ENCODE measurements at places on chromosomes 4 and X.

DNA sequence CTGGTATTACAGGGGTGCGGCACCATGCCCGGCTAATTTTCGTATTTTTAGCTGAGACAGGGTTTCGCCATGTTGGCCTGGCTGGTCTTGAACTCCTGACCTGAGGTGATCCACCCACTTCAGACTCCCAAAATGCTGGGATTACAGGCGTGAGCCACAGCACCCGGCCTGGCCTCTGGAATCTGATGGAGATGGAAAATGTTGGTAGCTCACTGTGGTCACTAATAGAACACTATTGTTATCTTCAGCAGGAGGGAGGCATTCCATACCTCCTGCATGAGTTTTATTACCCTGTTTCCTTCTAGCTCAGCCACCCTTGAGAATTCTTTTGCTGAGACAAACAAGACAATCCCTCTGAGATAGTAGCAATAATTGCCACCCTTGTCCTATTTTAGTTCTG, 105.0 kb downstream of the SHROOM3 start:
- DNase-seq, result peak; percentile 60

GRCh38 chrX:38335382-38335781, 8.1 kb upstream of the RPGR start:
- no peak for DNase-seq

DNA sequence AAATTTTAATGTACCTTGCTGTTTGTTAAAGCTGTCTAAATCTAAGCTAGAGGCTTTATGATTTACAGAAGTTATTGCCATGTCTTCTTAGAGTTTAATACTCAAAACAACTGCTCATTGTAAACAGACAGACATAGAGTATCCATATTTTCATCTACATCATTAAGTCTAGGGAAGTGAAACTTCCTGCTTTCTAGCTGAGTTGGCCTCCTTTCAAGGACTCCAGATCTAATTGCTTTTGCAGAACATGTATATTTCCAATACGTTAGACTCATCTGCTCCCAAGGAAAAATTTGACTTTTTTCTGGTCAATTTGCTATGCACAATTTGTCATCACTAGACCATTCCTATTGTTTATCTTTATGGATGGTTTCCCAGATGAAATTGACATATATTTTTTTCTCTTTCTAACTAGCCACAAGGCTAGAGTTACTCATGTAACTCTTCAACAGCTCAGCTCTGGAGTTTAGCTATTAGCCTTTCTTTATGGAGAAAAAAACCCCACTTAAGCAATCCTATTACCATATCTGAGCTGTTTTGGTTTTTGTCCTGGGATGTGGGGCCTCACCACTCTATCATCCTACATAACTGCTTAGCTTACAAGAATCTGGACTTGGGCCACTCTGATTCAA, 122.9 kb downstream of the PPA2 start:
- no peak for DNase-seq

DNA sequence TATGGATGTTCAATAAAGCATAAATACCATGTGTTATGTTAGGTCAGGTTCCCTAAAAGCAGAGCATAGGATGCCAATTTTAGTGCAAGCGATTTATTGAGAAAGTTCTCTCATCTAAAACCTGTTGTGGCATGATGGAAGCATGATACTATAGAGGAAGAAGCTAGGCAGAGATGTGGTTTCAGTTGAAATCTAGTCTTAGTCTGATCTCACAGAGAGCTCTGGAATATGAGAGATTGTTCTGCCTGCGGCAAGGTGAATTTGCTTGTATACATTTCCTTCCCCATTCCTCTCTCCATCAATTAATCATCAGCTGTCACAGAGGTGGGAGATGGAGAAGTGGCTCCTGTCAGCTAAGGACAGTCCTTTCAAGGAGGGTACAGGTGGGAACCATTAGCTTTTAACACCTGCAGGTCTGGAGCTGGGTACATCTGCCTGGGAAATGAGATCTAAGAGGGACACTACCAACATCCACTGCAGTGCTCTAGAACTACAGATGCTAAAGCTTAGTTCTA, 252.4 kb downstream of the CFAP299 start:
- no peak for DNase-seq

DNA sequence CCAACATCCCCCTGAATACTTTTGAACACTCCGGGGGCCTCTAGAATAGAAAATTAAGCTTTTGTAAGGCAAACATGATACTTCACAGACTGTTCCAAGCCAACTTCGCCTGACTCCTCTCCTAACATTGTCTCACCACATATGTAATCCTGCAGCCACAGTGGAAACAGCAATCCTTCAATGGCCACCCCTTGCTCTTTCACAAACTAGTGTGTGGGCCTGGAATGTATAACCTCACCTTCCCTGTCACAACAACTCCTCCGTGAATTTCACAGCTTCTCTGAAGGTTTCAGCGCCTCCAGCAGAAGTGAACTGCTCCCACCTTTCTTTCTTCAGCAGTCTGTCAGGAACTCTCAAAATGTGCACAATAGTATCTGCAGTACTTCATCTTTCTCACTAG, 185.1 kb downstream of the ADGRL3 start:
- DNase-seq, result no peak

GRCh38 chr4:65071564-65071963, 598.7 kb downstream of the EPHA5 start:
- no peak for DNase-seq

DNA sequence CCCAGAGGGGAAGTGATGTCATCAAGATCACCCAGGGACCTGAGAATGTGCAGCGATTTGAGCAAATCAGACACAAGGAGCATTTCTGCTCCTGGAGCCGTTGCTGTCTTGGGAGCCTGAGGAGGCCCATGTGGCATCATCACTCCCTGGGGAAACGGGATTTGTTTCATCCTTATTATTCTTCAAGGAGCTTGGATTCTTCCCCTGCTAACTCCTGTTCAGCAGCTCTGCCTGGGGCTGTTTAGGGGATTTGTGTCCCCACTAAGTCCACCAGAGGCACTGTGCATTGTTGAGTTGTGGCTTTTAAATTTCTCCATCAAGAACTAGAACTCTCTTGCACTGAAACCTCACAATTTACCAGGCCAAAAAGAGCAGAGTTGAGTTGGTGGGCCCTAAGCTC, 104.2 kb upstream of the MSX1 start:
- no peak for DNase-seq

GRCh38 chr4:185752872-185753271, 59.1 kb downstream of the SORBS2 start:
- no peak for DNase-seq

- DNase-seq, result no peak
Observed at GRCh38 chr4:52110171-52110570, 59.1 kb downstream of the SPATA18 start.

DNA sequence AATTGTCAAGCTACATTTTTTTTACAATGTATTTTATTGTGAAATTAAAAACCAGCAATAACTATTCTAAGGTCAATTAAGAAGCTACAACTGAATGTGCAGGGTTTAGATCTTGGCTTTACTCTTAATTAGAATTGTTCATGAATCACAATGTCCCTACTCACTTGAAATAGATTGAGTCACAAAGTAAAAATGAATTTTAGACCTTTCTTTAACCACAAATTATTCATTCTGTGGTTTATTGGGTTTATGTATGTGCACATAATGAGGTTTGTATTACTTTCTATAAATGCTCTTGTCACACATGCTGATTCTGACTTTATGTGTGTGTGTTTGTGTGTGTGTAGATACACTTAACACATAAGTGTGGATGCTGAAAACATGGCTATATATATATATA, 647.0 kb upstream of the AADAT start:
- DNase-seq, result no peak

DNA sequence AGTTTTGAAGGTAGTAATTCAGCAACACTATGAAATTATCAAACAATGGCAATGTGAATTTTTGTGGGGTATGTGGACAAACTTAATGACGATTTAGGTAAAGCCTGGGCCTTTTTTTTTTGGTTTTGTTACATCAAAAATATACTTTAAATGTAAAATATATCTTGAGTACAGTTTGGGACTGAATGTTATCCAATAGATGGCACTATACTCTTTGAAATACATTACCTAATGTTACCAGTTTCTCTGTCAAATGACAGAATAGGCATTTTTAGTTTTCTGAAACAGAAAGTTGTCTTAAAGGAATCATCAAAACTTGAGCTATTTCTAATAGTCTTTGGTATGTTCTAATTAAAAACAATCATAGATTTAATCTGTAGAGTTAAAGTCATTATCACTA, 1651.9 kb downstream of the C4orf33 start:
- no peak for DNase-seq
